ENCODE measurements at places on chromosomes 1 and 21. TPM values are rescaled to one million over a fixed set of nuclear protein-coding genes. Genes with fewer than 3 reads are reported as not detected.

GRCh38 chr1:85342207-85342606 lies 65.8 kb upstream of the BCL10 start:
- DNase-seq, result no peak

DNA sequence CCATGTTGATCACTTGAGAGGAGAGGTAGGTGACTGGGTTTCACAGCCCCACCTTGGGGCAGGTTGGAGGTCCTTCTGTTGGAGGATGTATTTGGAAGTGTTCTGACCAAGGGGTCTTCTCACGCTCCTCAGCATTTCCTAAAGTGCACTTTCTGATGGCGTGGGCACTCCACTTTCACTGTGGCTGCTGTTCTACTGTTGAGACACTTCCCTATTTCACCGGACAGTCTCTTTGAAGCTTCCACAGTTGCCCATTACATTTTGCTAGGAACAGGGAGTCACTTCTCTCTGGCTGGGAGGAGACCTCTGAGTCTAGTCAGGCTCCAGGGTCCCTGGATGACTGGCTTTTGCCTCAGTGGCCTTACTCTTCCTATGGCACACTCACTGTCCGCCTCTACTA lies 180.0 kb upstream of the LMO4 start:
- no peak for DNase-seq

- no peak for DNase-seq
These were observed 109.0 kb downstream of the ESRRG start for GRCh38 chr1:216614011-216614934.

GRCh38 chr1:11924334-11925195 lies 1.7 kb downstream of the KIAA2013 start:
- no peak for DNase-seq

DNA sequence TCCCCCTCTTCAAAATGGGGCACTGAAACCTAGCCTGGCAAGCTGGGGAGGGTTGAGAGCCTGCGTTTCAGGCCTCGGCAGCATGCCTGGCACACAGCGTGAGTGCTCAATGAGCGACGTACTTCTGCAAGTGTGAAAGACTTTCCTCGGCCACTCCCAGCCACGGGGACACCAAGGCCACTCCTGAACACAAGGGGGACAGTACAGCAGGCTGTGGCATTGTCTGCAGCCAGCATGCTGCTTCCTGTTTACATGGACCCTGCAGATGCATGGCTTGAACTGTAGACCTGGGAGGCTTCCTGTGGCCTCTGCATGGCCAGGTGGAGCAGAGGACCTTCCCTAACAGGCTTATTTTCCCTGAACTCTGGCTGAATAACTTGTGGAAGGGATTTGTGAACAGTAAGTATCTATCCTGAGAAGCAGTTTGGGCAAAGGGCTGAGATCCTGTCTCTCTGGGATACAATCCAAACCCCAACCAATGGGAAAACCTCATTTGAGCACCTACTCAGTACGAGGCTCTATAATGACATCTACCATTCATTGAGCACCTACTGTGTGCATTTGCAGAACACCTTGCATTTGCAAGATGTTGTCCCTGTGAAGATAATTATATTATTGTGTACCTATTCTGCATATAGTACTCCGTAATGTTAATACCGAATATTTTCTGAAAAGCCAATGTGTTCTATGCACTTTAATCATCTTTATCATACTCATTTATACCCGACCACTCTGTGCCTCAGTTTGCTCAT lies 9.9 kb upstream of the HSPG2 start:
- no peak for DNase-seq

DNA sequence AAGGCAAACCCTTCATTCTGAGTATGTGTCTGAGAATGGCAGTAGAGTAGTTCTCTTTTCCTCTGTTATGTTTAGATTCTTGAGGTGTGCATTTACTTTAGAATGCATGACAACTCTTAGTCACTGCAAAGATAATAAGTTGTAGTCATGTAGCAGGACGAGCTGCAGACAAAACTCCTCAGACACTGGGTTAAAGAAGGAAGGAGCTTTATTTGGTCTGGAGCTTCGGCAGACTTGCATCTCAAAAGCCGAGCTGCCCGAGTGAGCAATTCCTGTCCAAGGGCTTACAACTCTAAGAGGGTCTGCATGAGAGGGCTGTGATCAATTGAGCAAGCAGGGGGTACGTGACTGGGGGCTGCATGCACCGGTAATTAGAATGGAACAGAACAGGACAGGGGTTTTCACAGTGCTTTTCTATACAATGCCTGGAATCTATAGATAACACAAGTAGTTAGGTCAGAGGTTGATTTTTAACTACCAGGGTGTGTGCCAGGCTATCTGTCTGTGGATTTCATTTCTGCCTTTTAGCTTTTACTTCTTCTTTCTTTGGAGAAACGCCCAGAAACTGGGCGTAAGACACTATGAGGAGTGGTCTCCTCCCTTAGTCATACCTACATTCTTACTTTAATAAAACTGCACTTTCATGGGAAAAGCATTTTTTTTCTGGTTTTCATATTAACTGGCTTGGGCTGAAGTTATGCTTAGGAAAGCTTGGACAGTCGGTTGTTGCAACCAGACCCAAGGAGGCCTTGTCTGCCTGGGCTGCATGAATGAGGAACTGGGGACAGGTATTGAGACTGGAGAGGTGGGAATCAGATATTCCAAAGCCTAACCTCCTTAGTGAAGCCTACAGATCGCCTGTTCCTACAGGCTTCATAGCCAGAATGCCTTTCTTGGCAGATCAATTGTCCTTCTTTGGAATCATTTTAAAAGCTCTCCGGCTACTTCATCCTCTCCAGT lies 115.1 kb downstream of the RHOU start:
- no peak for DNase-seq

DNA sequence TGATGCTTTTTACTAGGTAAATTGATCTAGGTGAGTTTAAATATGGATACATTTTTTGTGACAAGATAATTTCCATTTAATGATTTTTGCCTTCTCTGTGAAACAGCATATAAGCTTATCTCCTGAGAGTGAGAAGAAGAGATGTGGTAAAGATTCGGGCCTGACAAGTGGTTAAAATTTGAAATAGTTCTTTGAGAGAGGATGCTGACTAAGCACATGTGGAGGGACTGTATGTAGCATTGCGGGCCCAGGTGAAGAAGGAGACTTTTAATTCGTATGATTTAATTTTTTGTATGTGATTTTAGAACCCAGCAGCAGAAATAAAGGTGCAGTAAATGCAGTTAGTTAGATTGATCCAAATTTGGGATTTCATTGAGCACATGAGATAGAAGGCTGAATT lies 51.9 kb downstream of the RPRD2 start:
- no peak for DNase-seq

DNA sequence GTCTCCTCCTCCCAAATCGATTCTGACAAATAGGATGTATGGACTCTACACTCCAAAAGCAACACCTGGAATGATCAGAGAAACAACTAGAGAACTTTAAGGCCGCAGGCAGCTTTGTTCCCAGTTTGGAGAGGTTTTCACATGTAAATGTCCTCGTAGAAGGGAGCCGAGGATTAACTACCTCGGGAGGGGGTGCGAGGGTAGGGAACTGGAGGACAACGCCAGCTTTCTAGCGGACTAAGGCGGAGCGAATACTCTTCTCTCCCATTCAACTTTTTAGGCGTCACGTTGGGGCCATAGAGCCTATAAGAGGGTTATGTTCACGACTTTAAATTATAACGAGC lies 1.2 kb downstream of the SCAF4 start:
- no peak for DNase-seq

DNA sequence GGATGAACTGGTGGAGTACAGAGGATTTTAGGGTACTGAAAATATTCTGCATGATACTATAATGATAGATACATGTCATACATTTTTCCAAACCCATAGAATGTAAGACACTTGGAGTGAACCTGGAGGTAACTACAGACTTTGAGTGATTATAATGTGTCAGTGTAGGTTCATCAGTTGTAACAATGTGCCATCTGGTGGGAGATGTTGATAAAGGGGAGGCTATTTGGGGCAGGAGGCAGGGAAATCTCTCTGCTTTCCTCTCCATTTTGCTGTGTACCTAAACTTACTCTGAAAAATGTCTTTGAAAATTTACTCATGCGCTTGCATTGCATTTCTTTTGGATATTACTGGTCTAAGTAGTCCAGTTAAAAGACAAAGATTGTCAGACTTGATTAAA lies 35.2 kb downstream of the PTBP2 start:
- no peak for DNase-seq

Gene PCNX2
- 1.0 TPM for total RNA-seq

Gene NUF2
- not detected for total RNA-seq

Gene SYCP1
- not detected for total RNA-seq

Gene PTCH2
- total RNA-seq, result 0.56 TPM

Gene MYCL
- not detected for total RNA-seq

Gene FNDC10
- not detected for total RNA-seq

Gene TOMM20
- 71.8 TPM for total RNA-seq

Gene S100A5
- not detected for total RNA-seq

Gene CD52
- total RNA-seq, result not detected

All from gastrocnemius medialis (tissue), 4 donors.